Adrenal gland (tissue), 19 donors: ENCODE measurements at places on chromosomes 13 and 19.

DNA sequence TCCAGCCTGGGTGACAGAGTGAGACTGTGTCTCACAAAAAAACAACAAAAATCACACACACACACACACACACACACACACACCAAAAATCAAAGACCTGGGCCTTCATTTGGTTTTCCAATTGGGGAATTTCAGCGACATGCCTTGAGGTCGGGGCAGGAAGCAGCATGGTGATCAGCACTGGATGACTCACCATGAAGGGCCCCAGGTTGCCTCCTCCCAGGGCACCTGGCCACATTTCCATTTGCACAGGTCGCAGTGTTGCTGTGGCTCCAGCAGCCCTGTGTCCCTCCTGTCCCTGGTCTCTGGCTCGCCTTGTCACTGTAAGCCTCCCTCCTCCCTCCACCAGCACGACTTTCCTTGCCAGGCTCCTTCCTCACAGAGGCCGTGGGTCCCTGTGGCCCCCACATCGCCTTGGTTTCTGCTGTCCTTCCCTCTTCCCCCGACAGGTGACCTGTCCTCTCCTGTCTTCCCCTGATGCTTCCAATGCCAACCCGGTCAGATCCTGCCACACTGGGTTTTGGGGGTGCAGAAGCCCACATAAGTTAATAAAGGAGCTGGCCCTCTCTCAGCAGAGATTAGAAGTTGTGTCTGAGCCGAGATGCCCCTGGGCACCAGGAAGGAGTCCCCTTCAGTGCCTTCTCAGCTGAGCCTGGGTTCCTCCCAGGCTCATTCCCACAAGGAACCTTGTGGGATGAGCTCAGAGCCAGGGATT, 66.7 kb downstream of the GPR12 start:
- H3K4me3 ChIP-seq: no peak overlapping the region
- no peak overlapping the region for H3K27ac ChIP-seq
- H3K4me1 ChIP-seq: no peaks in the 10 kb centered on the region
- no peaks in the 10 kb centered on the region for H3K36me3 ChIP-seq
- H3K27me3 ChIP-seq: no peaks in the 10 kb centered on the region
- DNase-seq: no peak

GRCh38 chr19:49114630-49115363, 627 bp downstream of the LIN7B start:
- peak overlapping the region; percentile 59 for H3K4me3 ChIP-seq
- H3K27ac ChIP-seq: peak overlapping the region; percentile 85
- peak; percentile 82 for DNase-seq
- H3K27me3 ChIP-seq: no peaks in the 10 kb centered on the region
- H3K4me1 ChIP-seq: peaks cover 38% of the 10 kb centered on the region
- H3K36me3 ChIP-seq: no peaks in the 10 kb centered on the region

DNA sequence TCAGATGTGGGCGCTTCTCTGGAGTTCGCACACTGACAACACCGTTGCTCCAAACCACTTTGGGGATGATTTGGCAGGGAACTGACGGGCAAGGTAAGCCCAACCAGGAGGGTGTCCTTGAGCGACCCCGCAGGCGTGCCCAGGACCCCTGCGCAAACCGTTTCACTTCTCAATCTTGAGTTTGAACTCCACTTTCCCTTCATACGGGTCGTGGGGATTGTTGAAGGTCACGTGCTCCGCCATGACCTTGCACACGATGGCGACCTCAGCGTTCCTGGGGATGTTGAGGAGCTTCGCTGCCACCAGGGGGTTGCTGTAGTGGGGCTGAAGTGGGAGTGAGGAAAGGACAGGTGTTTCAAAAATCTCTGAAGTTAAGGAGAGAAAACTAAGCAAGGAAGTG, 8.8 kb downstream of the ATP4B start:
- no peak overlapping the region for H3K4me3 ChIP-seq
- DNase-seq: no peak
- no peaks in the 10 kb centered on the region for H3K27me3 ChIP-seq
- no peaks in the 10 kb centered on the region for H3K36me3 ChIP-seq
- H3K27ac ChIP-seq: no peak overlapping the region

- H3K27ac ChIP-seq: no peak overlapping the region
- no peak overlapping the region for H3K4me3 ChIP-seq
- DNase-seq: peak; percentile 21
- H3K4me1 ChIP-seq: peaks cover 8% of the 10 kb centered on the region
- H3K36me3 ChIP-seq: no peaks in the 10 kb centered on the region
- H3K27me3 ChIP-seq: no peaks in the 10 kb centered on the region
Measured at GRCh38 chr13:40968416-40969000, 50.6 kb downstream of the ELF1 start.

DNA sequence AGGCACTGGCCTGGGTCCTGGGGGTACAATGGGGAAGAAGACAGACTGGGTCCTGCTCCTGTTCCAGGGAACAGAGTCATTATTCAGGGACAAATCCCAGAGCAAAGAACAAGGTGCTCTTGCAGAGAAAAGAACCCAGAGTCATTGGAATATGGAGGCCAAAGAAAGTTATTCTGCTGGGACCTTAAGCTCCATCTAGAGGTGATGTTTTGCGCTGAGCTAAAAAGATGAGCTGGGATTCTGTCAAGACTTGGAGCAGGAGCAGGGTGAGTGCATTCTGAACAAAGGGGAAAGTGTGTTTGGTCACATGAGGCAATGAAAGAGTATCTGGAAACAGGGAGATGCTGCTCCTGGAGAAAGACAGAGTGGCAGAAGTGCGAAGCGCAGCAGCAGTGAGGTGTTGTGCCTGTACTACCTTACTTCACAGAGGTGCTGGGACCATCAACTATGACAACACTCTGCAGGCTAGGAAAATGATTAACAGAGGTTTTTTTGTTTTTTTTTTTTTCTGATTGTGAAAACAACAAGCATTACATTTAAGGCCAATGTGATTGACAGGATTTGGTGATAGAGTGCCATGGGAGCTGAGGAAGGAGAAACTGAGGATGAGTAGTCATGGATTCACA, 95.3 kb upstream of the TNFSF11 start:
- H3K27me3 ChIP-seq: no peaks in the 10 kb centered on the region
- no peak overlapping the region for H3K4me3 ChIP-seq
- H3K4me1 ChIP-seq: no peaks in the 10 kb centered on the region

- DNase-seq: no peak
- H3K4me3 ChIP-seq: no peak overlapping the region
- H3K27me3 ChIP-seq: no peaks in the 10 kb centered on the region
- H3K4me1 ChIP-seq: no peaks in the 10 kb centered on the region
- H3K27ac ChIP-seq: peak overlapping the region; percentile 6
- no peaks in the 10 kb centered on the region for H3K36me3 ChIP-seq
Measured at GRCh38 chr13:79659121-79659521, 178.2 kb downstream of the NDFIP2 start.

DNA sequence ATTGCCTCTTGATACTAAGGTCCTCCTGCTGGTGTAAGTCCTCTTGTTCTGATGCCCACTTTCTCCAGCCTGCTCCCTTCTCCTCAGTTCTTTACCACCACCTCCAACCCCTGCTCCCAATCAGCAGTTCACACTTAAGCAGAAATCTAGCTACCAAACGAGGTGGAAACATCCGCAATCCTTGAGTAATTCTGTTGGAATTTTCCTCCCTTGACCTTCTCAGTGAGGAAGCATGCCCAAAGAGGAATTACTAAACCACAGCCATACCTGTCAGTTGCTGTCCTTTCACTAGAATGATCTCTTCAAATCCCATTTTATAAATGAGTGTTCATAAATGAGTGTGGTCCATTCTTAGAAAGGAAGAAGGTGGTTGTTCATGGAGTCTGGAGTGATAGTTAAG, 289.9 kb downstream of the DACH1 start:
- no peak overlapping the region for H3K27ac ChIP-seq
- no peak for DNase-seq
- no peaks in the 10 kb centered on the region for H3K4me1 ChIP-seq
- H3K27me3 ChIP-seq: no peaks in the 10 kb centered on the region
- H3K4me3 ChIP-seq: no peak overlapping the region
- H3K36me3 ChIP-seq: no peaks in the 10 kb centered on the region

GRCh38 chr13:28336193-28336657, 158.7 kb downstream of the FLT1 start:
- peaks cover 6% of the 10 kb centered on the region for H3K27me3 ChIP-seq
- no peak overlapping the region for H3K27ac ChIP-seq
- no peak for DNase-seq
- H3K4me1 ChIP-seq: no peaks in the 10 kb centered on the region

GRCh38 chr13:99859178-99860177, 112.1 kb downstream of the ZIC5 start:
- no peaks in the 10 kb centered on the region for H3K4me1 ChIP-seq
- DNase-seq: no peak
- no peak overlapping the region for H3K27ac ChIP-seq
- no peaks in the 10 kb centered on the region for H3K27me3 ChIP-seq
- no peaks in the 10 kb centered on the region for H3K36me3 ChIP-seq
- no peak overlapping the region for H3K4me3 ChIP-seq

GRCh38 chr19:51368366-51369282, at the start of gene CLDND2:
CLDND2 (minus strand) TSS chr19:51369003; CDS start chr19:51368577, 426 bp downstream.
- H3K4me1 ChIP-seq: peaks cover 24% of the 10 kb centered on the region
- DNase-seq: no peak
- no peaks in the 10 kb centered on the region for H3K36me3 ChIP-seq

- DNase-seq: no peak
- no peaks in the 10 kb centered on the region for H3K36me3 ChIP-seq
- H3K4me1 ChIP-seq: peaks cover 48% of the 10 kb centered on the region
Measured at GRCh38 chr13:109778102-109778542, 8.3 kb downstream of the IRS2 start.

DNA sequence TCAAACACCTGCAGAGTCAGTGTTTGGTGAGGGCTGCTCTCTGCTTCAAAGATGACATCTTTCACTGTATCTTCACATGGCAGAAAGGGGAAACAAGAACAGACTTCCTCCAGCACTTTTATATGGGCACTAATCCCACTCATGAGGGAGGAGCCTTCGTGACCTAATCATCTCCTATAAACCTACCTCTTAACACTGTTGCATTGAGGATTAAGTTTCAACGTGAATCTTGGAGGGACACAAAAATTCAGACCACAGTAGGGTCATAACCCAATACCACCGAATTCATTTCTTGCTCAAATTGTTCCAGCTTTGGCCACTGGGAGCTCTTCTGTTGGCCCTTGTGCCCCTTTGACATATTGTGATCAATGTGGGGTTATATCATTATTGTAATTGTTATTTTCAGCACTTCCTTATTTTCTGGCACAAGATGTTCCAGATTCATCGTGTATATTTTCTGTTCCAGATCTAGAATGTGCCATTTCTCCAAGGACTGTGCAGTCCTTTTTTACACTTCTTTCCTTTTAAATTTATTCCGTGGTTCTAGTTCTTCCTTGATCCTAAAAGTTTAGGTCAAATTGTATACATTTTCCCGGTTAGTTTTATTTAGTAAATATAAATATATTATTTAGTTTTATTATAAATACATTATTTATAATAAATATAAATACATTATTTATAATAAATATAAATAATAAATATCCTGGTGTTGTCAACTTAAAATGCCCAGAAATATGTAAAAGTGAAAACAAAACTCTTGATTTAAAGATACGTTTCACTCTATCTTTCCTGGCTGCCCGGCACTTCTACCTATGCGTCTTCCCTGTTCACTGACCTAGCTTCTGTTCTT, 35.5 kb upstream of the IGFL4 start:
- H3K4me3 ChIP-seq: no peak overlapping the region
- H3K4me1 ChIP-seq: peaks cover 5% of the 10 kb centered on the region
- H3K27ac ChIP-seq: no peak overlapping the region
- DNase-seq: no peak
- no peaks in the 10 kb centered on the region for H3K36me3 ChIP-seq
- peaks cover 33% of the 10 kb centered on the region for H3K27me3 ChIP-seq

GRCh38 chr19:43591904-43592772, 3.8 kb downstream of the IRGQ start:
- peaks cover 15% of the 10 kb centered on the region for H3K4me1 ChIP-seq
- H3K4me3 ChIP-seq: no peak overlapping the region
- no peak for DNase-seq
- no peaks in the 10 kb centered on the region for H3K36me3 ChIP-seq
- H3K27ac ChIP-seq: no peak overlapping the region
- no peaks in the 10 kb centered on the region for H3K27me3 ChIP-seq

- H3K4me3 ChIP-seq: no peak overlapping the region
- H3K36me3 ChIP-seq: no peaks in the 10 kb centered on the region
- no peak for DNase-seq
- H3K4me1 ChIP-seq: no peaks in the 10 kb centered on the region
- H3K27me3 ChIP-seq: no peaks in the 10 kb centered on the region
- H3K27ac ChIP-seq: no peak overlapping the region
Measured at GRCh38 chr13:93818345-93818744, 591.7 kb downstream of the GPC6 start.

GRCh38 chr13:50419331-50419865, 404.2 kb downstream of the KCNRG start:
- H3K4me1 ChIP-seq: peaks cover 40% of the 10 kb centered on the region
- no peaks in the 10 kb centered on the region for H3K36me3 ChIP-seq
- no peak overlapping the region for H3K27ac ChIP-seq
- no peak overlapping the region for H3K4me3 ChIP-seq
- no peaks in the 10 kb centered on the region for H3K27me3 ChIP-seq
- DNase-seq: no peak

GRCh38 chr13:27889471-27889870, 30.3 kb upstream of the PDX1 start:
- H3K36me3 ChIP-seq: no peaks in the 10 kb centered on the region
- DNase-seq: no peak
- H3K27ac ChIP-seq: no peak overlapping the region
- no peaks in the 10 kb centered on the region for H3K4me1 ChIP-seq

DNA sequence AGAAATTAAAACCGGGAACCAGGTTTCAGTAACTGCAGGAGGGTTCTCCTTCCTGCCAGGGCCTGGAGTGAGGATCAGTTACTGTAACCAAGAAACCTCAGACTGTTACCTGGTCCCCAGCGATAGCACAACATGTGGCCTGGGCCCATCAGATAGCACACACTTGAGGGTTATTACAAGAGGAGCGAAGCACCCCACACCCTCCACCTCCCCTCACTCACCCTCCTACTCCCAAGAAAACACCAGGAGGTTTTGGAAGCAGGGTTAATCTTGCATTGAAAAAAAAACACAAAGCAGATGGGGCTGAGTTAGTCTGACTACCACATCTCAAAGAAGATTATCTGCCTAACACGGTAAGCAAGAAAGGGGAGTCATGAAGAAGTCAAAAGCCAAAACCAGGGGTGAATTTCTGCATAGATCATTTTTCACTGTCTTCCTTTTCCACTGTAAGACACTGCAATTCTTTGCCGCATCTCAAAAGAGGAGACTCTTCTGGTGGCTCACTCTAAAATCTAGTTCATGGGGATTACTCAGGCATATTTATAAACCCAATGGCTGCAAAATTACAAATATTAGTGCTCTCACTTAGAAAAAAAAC, 75.9 kb upstream of the DOCK9 start:
- no peaks in the 10 kb centered on the region for H3K36me3 ChIP-seq
- no peak overlapping the region for H3K4me3 ChIP-seq
- H3K4me1 ChIP-seq: peaks cover 11% of the 10 kb centered on the region
- no peak for DNase-seq

- no peak overlapping the region for H3K27ac ChIP-seq
- no peaks in the 10 kb centered on the region for H3K36me3 ChIP-seq
- H3K4me3 ChIP-seq: no peak overlapping the region
- peaks cover 18% of the 10 kb centered on the region for H3K4me1 ChIP-seq
- H3K27me3 ChIP-seq: no peaks in the 10 kb centered on the region
Measured at GRCh38 chr13:29572575-29572974, 22.9 kb downstream of the SLC7A1 start.
